ENCODE measurements at places on chromosomes 2 and 18. TPM values are rescaled to one million over a fixed set of nuclear protein-coding genes. Genes with fewer than 3 reads are reported as not detected.

- no peaks in the 10 kb centered on the region for H3K36me3 ChIP-seq
- H3K27ac ChIP-seq: no peak overlapping the region
- no peak overlapping the region for H3K4me3 ChIP-seq
- no peaks in the 10 kb centered on the region for H3K27me3 ChIP-seq
- H3K4me1 ChIP-seq: peaks cover 8% of the 10 kb centered on the region
These were observed 330.4 kb downstream of the LPIN1 start for GRCh38 chr2:12076810-12077209.

The CDH20 gene
- total RNA-seq: 0.39 TPM

GRCh38 chr2:102606353-102606752 lies 13.0 kb upstream of the SLC9A2 start:
- no peaks in the 10 kb centered on the region for H3K4me1 ChIP-seq
- no peaks in the 10 kb centered on the region for H3K27me3 ChIP-seq
- H3K27ac ChIP-seq: no peak overlapping the region
- no peaks in the 10 kb centered on the region for H3K36me3 ChIP-seq

- no peaks in the 10 kb centered on the region for H3K4me1 ChIP-seq
- no peak overlapping the region for H3K4me3 ChIP-seq
- H3K36me3 ChIP-seq: peaks cover 13% of the 10 kb centered on the region
- H3K27ac ChIP-seq: no peak overlapping the region
- no peak for DNase-seq
These were observed 76.1 kb upstream of the DNMT3A start for GRCh38 chr2:25417715-25418369.

DNA sequence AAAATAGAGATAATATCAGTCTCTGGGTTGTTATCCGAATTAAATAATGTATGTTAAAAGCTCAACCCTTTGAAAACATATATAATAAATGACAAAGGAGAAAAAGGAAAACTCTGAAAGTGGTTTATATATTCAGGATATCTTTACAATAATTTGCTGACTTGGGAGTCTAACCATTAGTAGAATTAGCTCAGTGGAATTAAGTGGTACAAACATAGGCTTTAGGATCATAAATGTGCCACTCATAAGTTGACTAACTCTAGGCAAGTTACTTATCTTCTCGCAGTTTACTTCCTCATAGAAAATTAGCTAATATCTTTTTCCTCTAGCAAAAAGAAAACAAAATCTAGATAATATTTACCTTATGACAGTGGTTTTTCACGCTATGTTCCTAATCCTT lies 44.6 kb downstream of the HEATR5B start:
- H3K4me1 ChIP-seq: no peaks in the 10 kb centered on the region
- no peak overlapping the region for H3K27ac ChIP-seq
- peaks cover 56% of the 10 kb centered on the region for H3K36me3 ChIP-seq
- no peak for DNase-seq
- H3K4me3 ChIP-seq: no peak overlapping the region

The WIPF1 gene
- 237 TPM for total RNA-seq

The AMER3 gene
- total RNA-seq: not detected

The SERPINB4 gene
- total RNA-seq: not detected
